Adipocyte (in vitro differentiated cells): ENCODE measurements at places on chromosomes 6 and 20.

GRCh38 chr6:36556281-36556680 lies 9.0 kb upstream of the STK38 start:
- no peak for DNase-seq

DNA sequence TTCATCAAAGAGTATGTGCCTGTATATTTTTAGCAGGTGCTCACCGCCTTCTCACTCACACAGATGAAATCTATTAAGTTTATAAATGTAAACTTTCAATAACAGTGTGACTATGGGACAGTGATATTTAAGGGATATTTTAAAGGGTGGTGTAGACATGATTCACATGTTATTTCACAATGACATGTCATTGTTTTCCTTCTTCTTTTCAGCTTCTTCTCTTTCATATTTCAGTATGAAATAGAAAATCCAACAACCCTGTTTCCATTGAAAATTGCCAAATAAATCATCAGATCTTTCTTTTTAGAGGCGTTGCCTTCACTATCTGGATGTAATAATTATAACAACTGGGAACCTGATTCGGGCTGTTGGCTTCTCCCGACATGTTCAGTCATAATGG lies 54.8 kb downstream of the PFDN4 start:
- no peak for DNase-seq

GRCh38 chr6:122322824-122323223 lies 76.6 kb upstream of the HSF2 start:
- peak; percentile 49 for DNase-seq

DNA sequence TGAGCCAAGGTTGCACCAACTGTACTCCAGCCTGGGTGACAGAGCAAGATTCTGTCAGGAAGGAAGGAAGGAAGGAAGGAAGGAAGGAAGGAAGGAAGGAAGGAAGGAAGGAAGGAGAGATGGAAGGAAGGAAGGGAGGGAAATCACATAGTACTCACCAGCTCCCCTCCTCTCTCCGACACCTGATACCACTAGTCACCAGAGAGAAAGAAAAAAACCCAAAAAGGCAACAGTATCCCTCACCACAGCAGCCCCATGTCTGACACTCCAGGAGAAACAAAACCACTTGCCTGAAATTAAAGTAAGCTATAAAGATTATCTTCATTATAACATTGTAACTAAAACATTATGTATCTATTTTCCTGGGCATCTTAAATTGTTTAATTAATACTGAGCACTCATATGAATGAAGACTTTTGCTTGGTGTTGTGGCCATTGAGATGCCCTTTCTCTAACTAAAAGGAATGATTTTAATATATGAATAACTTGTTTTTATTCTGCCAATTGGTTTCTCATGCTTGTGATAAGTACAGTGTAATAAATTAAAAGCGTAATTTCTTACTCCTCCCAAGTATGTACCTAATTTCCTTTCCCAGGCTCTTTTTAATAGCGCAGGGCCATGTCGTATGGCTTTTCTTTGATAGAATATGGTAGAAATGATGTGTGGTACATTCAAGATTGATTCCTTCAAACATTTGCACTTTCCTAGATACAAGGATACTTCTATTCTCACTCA lies 390.0 kb downstream of the MMUT start:
- no peak for DNase-seq

- DNase-seq: no peak
Measured at GRCh38 chr20:59159091-59159490, 4.5 kb upstream of the ZNF831 start.

DNA sequence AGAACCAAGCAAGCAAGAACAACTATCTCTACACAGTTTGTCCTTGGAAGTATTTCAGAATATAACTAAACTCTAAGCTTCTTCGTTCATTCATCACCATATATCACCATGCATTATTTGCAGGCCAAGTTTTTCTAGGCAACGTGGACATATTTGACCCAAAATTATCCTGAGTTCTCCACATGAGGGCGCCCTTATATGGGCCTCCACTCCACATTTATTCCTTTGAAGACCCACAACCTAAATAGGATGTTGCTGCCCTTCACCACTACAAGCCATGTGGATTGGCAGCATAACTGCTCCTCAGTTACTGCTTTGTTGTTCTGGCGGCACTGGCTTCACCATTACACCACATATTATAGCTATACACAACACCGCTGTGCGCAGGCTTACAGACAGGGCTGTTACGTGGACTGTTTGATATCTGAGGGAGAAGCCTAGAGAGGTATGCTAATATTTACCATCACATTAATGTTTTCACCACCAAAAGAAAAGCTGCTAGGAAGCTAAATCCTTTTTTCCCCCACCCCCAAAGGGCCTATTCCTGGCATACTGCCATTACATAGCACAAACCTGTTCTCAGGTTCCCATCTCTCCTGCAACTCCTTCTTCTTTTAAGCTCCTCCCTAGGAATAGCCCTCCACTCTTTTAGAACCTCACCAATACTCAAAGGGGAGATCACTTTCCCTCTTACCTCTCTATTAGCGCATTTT lies 411.7 kb downstream of the C6orf118 start:
- no peak for DNase-seq

DNA sequence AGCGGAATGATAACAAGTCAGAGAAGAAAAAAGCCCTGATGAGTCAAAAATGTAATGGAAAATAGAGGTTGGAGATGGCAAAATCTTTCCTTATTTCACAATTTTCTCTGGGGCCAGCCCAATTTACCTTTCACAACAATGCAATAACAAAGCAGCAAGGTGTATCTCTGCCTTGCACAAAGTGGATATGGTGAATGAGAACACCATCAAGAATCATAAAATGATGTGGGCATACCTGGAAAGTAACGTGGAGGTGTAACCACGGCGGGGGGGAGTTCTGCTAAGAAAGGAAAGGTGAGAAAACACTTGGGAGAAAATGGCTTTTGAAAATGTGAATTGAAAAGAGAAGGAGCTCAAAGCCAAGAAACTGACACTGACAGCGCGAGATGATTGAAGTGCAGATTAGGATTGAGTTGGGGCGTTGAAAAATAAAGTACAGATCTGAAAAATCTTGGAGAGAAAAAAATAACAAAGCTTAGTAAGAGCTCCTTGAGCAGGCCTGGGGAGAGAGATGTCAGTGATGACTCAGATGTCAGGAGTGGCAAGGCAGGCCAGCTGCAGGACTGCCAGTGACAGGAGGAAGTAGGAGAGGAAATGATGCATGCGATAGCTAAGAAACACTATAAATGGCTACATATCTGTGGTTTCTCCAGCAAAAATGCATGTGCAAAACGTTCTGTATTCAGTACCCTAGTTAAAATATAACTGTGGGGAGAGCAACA lies 26.2 kb downstream of the ARHGAP18 start:
- peak; percentile 92 for DNase-seq

DNA sequence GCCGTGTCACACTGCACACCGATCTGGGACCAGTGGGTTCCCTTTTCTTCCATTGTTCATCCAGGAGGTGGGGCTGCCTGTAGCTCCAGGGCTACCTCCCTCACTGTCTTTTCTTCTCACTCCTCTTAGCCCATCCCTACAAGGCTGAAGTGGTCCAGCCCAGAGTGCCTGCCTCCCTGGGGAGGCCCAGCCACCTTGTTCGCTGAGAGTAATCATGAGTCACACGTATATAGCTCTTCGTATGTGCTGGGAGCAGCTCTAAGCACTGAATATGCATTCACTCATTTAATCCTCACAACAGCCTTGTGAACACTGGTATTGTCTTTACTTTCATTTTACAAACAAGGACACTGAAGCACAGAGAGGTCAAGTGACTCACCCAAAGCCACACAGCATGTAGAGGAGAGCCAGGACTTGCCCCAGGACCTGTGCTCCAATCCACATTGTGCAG lies 14.7 kb upstream of the CCDC167 start:
- DNase-seq: no peak

GRCh38 chr6:3124667-3125066 lies 6.2 kb downstream of the BPHL start:
- no peak for DNase-seq

GRCh38 chr6:33249732-33250630 lies 21.7 kb downstream of the VPS52 start:
- DNase-seq: peak; percentile 80

DNA sequence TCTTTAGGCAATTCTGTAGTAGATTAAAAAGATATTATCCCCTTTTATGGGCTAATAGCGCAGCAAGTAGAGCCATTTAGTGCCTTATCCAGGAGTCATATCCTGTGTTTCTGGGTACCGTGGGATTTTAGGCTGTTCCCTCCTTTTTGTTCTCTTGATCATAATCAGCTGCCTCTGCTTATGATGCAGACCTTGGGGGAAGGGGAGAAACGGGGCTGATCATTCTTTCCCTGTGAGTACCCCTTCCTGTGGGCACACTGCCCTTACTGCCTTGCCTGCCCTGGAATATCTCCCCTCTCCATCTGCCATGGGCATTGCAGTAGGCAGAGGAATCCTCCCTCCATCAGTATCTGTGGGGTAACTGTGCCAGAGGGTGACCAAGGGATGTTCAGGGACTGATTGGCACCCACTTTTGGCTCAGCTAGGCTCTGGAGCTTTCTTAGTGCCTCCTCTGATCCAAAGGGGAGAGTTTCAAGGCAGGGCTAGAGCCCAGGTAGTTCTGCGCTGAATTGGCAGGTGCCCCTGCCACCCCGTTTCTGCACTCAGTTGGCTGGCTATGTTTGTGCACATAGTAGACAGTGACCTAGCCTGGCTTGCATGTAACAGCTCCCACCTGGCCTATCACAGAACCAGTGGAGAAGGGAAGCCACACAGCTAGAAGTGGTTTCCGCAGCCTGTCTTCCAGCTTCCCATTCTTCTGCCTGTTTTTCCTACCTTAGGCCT lies 103.3 kb downstream of the FIG4 start:
- peak; percentile 45 for DNase-seq

GRCh38 chr20:1953621-1954020 lies 40.2 kb downstream of the PDYN start:
- DNase-seq: no peak

- DNase-seq: no peak
Measured at GRCh38 chr6:156794546-156795354, 17.6 kb downstream of the ARID1B start.

- DNase-seq: no peak
Measured at GRCh38 chr20:58708246-58708931, 15.8 kb downstream of the NPEPL1 start.

- no peak for DNase-seq
Measured at GRCh38 chr6:159980474-159980873, 11.6 kb downstream of the IGF2R start.

GRCh38 chr20:44411020-44411756 lies 55.7 kb downstream of the HNF4A start:
- no peak for DNase-seq

DNA sequence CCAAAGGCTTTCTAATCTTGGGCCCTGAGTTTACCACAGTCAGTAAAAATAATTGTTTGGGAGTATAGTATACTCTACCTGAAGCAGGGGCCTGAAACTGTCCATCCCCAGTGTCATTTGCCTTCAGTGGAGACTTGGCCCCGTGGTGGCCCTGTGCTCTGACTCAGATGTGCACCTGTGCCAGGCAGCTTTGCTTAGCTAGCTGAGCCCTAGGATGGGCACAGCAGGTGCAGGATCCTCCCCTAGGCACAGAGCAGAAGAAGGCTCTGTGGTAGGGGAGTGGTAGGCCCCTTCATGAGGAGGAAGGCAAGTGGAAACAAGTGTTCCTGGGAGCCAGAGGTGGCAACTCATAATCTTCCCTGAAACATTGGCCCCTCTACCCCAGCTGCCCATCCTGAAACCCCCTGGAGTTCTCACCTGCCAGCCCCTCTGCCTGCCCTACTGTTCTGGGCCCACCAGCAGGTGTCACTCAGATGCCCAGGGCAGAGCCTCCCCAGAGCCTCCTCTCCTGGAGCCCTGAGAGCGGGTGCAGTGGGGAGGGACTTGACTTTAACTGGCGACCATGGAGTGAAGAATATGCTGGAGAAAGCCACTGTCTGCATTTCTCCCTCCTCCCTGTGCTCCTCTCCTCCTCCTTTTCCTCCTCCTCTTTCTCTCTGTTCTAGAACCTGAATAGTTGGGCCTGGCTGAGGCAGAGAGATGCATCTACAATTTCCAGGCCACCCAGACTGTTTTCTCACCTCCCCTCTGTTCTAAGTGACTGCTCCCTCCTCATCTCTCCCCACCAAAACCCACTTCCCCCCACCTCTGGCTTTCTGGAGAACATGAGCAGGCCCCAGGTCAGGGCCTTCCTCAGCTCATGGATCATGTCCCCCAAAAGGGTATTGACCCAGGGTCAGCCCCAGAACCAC lies 2.9 kb downstream of the CPNE5 start:
- no peak for DNase-seq

DNA sequence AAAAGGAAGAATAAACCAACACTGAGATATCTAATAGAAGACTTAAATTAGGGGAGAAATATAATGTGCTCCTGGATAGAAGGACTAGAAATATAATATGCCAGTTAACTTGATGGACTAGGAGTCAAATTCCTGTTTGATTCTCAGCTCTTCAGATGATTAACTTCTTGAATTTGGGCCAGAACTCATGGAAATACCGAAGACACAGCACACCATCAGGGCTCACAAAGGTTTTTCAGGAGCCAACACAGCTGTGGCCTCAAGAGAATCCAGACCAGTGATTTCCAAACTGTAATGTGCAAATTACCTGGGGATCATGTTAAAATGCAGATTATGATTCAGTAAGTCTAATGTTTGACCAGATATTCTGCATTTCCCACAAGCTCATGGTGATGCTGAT lies 33.8 kb upstream of the LRRC1 start:
- DNase-seq: no peak

GRCh38 chr6:89368107-89368506 lies 15.6 kb upstream of the UBE2J1 start:
- peak; percentile 83 for DNase-seq

DNA sequence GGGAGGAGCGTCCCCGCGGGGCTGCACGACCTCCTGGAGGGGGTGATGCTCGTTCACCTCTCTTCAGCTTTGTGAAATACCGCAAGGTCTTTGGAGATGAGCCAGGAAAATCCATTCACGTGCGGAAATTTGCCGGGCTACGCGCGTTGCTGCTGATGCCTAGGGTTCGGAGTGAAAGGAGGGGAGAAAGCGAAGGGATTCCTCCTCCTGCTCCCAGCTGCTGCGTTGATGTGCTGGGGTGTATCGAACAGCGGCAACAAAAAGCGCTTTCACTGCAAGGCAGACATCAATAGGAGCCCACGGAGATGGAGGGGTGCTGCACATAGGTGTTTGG lies 391 bp upstream of the B3GAT2 start:
- DNase-seq: no peak

DNA sequence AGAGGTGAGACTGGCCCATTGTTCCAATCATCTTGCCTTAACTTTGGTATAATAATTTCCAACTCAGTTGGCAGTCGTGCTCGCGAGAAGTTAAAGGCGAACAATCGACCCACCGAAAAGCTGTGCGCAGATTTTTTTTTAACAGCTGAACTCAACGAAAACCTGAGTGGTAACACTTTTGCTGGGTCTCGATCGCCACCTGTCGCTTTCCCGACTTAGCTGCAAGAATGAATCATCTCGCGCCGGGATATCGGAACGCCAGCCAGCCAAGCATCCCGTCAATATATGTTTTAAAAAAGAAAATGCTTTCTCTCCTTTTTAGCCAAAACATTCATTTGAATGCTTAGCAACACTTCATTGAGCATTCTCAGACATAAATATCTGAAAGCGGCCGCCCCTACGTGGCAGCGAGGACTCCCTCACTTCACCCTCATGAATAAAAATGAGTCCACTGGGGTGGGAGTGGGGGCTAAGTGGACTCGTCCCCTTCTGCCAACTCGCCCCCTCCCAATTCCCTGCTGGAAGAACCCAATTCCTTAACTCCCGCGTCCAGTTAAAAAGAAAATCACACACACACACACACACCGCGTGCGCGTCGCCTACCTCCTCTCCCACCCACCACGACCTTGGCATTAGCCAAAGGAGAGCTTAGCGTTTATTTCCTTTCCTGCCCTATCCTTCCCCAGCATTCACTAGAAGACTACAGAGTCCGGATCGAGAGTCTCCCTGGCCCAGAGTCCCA lies 1.5 kb downstream of the COL12A1 start:
- peak; percentile 96 for DNase-seq

GRCh38 chr20:34524426-34524825 lies 8.2 kb downstream of the DYNLRB1 start:
- DNase-seq: no peak
